ENCODE measurements at places on chromosomes 12 and 14. TPM values are rescaled to one million over a fixed set of nuclear protein-coding genes. Genes with fewer than 3 reads are reported as not detected.

VDR gene
- 0.43 TPM for total RNA-seq

PLEK2 gene
- total RNA-seq: 3.7 TPM

GCH1 gene
- 7.7 TPM for total RNA-seq

- H3K27ac ChIP-seq: no peak overlapping the region
- peaks cover 50% of the 10 kb centered on the region for H3K27me3 ChIP-seq
- no peak for DNase-seq
These were observed 47.5 kb upstream of the TCL1A start for GRCh38 chr14:95761436-95761835.

DNA sequence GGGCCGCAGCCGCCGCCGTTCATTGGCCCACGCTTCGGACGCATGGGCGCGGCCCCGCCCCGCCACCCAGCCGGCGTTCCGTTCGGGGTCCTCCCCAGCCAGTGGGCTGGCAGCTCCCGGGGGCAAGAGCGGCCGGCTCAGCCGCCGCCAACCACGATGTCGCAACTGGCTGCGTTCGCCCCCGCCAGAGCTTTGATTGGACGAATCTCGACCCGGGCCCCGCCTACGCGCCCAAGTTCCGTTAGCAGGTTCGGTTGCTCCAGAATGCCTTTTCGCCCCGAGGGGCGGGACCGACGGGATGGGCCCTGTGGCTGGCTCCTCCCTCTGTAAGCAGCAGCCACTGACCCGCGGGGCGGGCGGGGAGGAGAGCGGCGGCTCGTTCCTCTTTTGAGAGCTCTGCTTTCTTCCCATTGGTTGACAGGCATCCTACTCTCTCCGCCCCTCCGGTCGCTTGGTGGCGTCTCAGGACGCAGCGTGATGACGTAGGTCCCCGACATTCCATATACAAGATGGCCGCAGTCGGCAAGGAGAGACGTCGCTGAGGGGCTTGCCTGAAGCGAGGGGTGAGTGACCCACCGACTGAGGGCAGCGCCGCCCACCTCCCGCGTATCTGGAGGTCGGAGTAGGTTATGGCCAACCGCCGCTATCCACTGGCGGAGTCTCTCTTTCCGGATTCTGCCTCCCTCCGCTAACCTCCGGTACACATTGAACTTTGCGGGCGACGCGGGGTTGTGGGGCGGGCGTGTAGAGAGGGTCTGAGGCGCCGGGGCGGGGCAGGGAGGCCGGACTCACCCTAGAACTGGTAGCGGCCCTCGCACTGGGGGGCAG is at the start of gene CCNK:
Gene CCNK (plus strand): TSS at position 493 of the 828 bp plus-strand sequence. CDS start 11,269 bp downstream, outside the sequence.
- peak within 1 kb of the TSS; percentile 93 for H3K27ac ChIP-seq
- no peaks in the 10 kb centered on the region for H3K27me3 ChIP-seq
- H3K4me1 ChIP-seq: peaks cover 26% of the 10 kb centered on the region
- DNase-seq: peak; percentile 100

DNA sequence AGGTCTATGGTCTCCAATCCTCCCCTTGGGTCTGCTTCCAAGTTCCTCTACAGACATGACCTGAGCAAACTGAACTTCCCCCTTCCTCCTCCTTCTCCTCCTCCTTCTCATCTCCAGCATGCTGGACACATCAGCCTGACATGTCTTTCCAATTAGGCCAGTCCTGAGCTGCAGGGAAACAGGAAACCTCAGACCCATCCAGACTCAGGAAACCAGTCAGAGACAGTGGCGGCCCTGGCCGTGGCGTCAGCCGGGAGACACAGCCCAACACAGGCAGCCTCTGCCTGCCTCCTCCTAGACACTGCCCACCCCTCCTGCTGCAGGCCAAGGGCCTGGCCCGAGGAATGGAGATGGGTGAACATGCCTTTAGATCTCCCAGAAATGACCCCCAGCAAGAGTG is 468.8 kb downstream of the BCL11B start:
- no peak for DNase-seq
- H3K4me3 ChIP-seq: no peak overlapping the region

DNA sequence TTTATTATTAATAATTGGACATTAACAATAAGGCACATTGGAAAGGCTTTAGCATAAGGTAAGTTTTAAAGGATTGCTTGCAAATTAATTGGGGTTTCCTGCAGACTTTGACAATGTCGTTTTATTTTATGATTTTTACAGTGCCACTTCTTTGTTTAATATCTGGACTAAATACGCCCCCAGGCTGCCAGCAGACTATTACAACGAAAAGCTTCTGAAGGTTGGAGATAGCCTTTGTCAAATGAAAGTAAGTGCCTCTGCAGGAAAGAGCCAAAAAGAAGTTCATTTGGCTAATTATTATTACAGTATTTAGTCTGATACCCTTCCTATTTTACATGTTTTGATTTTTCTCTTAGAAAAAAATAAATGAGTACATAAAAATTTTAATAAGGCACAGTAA is 11.3 kb downstream of the CFAP54 start:
- no peak overlapping the region for H3K27ac ChIP-seq
- H3K36me3 ChIP-seq: no peaks in the 10 kb centered on the region
- peaks cover 11% of the 10 kb centered on the region for H3K4me1 ChIP-seq
- H3K4me3 ChIP-seq: no peak overlapping the region

DNA sequence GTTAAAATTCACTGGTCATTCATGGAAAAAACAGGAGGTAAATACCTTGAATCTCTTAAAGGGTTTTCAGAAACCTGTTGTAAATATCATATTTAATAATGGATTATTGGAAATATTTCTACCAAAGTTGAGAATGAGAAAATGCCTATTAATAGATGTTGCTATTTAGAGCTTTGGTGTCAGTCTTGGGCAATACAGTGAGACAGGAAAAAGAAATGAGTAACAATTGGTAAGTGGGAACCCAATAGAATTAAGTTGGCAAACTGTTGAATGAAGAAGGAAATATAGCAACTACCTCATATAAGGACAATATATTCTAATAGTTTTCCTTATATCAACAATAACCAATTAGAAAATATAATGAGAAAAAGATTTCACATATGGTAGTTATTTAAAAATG is 78.0 kb downstream of the ATF7IP start:
- no peak overlapping the region for H3K4me3 ChIP-seq
- H3K27ac ChIP-seq: no peak overlapping the region
- H3K27me3 ChIP-seq: no peaks in the 10 kb centered on the region
- no peaks in the 10 kb centered on the region for H3K4me1 ChIP-seq

DNA sequence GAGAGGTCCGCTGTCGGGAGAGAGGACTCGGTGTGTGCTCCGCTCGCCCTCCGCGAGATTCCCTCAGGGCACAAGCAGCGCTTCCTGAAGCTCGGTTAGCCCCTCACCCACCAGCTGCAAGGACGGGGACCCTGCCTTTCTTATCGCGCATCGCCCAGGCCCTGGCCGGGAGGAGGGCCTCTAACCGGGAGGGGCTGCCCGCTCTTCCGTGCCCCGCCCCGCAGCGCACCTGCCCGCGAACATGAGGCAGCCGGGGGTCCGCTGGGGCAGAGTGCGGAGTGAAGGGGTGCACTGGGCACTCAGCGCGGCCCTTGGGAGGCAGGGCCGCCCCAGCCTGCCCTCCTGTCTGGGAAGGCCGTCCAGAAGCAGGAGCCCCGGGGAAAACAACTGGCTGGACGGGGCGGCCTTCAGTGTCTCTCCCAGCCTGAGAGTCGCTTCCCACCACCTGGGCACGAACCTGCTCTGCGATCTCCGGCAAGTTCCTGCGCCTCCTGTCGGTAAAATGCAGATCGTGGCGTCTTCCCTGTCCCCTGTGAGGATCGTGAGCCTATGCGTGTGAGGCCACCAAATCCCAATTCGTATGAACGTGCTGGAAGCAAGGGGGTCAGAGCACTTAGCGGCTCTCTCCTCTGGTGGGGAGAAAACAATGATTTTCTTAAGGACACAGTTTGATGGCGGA is 28.0 kb upstream of the ADIPOR2 start:
- H3K27me3 ChIP-seq: no peaks in the 10 kb centered on the region
- DNase-seq: no peak
- no peaks in the 10 kb centered on the region for H3K4me1 ChIP-seq

- DNase-seq: no peak
- no peaks in the 10 kb centered on the region for H3K27me3 ChIP-seq
- H3K4me1 ChIP-seq: no peaks in the 10 kb centered on the region
These were observed 15.6 kb upstream of the TTC7B start for GRCh38 chr14:90831821-90832220.

DNA sequence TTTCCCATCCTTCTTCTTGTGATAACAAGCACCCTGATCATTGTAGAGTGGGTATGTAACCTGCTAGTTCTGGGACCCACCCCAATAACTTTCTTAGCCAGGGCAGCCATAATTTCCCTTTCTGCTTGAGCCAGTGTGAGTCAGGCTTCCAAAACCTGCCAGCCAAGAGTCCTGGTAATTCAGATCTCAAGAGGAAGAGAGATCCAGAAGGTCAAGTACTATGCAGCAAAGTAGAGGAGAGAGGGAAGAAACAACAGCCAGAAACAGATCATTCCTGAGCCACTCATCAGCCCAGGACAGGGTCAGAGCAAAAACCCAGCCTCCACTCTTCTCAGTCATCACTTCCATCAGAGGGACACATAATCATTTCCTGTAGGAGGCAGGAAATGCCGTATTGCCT is 182.0 kb downstream of the DICER1 start:
- H3K27me3 ChIP-seq: no peaks in the 10 kb centered on the region
- no peaks in the 10 kb centered on the region for H3K36me3 ChIP-seq
- no peak overlapping the region for H3K4me3 ChIP-seq
- H3K4me1 ChIP-seq: no peaks in the 10 kb centered on the region

GRCh38 chr12:16218934-16219751 is 58.3 kb downstream of the SLC15A5 start:
- no peaks in the 10 kb centered on the region for H3K4me1 ChIP-seq
- no peaks in the 10 kb centered on the region for H3K36me3 ChIP-seq
- H3K27me3 ChIP-seq: no peaks in the 10 kb centered on the region
- DNase-seq: no peak
- H3K27ac ChIP-seq: no peak overlapping the region

GRCh38 chr12:46187023-46187422 is 81.8 kb downstream of the SLC38A1 start:
- H3K27ac ChIP-seq: no peak overlapping the region
- H3K4me3 ChIP-seq: no peak overlapping the region
- H3K4me1 ChIP-seq: peaks cover 9% of the 10 kb centered on the region
- no peaks in the 10 kb centered on the region for H3K27me3 ChIP-seq
- peak; percentile 59 for DNase-seq

DNA sequence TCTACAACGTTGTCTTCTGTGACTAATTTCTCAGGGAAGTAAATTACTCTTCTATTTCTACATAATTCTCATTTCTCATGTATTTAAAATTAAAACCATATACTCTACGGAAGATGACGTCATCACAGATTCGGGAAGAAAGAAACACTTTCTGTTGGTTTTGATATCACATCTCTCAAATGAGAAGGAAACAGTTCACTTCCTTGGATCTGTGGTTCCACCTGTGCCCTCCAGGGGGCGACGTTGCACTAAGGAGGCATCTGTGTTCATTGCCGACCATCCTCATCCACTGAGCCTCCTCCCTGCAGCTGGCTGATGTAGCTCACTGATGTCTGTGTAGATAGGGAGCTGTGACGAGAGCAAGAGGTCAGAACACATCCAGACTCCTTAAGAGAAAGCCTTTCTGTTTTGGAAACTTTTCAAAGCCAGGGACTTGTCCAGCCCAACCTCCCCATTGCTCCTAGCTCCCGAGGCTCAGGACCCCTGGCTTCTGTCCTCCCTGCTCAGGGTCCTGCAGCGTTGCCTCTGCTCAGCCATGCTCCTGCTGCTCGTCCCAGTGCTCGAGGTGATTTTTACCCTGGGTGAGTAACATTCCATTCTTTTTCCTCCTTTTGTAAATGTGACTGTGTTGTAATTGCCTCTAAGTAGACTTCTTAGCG is 172.7 kb upstream of the OR4E1 start:
- peak; percentile 72 for DNase-seq
- H3K36me3 ChIP-seq: no peaks in the 10 kb centered on the region
- H3K4me3 ChIP-seq: no peak overlapping the region

DNA sequence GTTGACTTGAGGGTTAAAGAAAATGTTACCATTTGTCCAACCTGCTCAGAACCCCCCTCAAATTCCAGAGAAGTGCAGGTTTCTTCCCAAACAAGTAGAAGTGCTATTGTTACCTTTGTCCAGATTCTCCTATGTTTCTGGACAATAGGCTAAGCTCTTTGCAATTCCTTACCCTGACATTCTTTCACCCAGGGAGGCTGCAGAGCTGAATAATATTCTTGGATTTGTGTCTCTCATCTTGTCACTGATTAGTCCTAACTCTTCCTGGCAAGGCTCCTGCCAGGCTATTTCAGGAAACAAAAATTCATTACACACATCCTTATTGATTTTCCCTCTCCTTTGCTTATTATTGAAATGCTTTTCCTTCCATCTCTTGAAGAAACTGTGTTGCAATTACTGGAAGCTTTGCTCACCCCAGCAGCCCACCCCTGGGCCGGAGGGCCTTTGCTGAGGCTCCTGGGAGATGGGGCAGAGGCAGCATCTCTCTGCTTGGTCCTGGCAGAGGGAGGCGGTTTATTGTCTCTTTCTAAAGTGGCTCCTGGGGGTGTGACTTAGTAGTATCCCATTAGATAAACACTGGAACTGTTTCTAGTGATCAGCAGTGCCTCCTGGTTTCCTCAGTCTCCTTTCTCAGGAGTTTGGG is 207.5 kb upstream of the PELI2 start:
- no peak overlapping the region for H3K4me3 ChIP-seq
- no peaks in the 10 kb centered on the region for H3K27me3 ChIP-seq
- no peak for DNase-seq
- H3K36me3 ChIP-seq: no peaks in the 10 kb centered on the region

- no peak overlapping the region for H3K27ac ChIP-seq
- peaks cover 92% of the 10 kb centered on the region for H3K36me3 ChIP-seq
- peak; percentile 58 for DNase-seq
- no peaks in the 10 kb centered on the region for H3K27me3 ChIP-seq
- peaks cover 68% of the 10 kb centered on the region for H3K4me1 ChIP-seq
- H3K4me3 ChIP-seq: no peak overlapping the region
These were observed 101.2 kb downstream of the NELL2 start for GRCh38 chr12:44774815-44775411.

GRCh38 chr12:119594399-119594730 is 791 bp downstream of the TMEM233 start:
- H3K36me3 ChIP-seq: no peaks in the 10 kb centered on the region
- H3K4me1 ChIP-seq: peaks cover 48% of the 10 kb centered on the region
- DNase-seq: peak; percentile 60
- peak overlapping the region; percentile 73 for H3K4me3 ChIP-seq

DNA sequence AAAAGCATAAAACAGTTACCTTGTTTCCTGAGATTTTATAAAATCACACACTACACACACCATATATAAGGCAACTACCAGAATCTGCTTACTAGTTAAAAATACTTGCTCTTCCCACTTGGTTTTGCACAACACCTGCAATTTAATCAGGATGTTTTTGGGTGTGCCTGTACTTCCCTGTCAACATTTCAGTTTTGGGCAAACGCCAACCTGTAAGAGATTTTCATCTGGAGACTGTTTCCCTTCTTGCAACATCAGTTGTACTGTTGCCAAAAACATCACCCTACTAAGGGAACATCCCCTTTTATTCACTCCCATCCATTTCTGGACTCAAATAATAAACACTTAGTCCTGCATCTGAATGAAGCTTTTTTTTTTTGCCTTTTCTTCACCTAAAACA is 172.3 kb downstream of the DUSP6 start:
- no peak overlapping the region for H3K27ac ChIP-seq
- DNase-seq: peak; percentile 87
- H3K4me1 ChIP-seq: peaks cover 33% of the 10 kb centered on the region
